ENCODE measurements at places on chromosomes 12 and 14. TPM values are rescaled to one million over a fixed set of nuclear protein-coding genes. Genes with fewer than 3 reads are reported as not detected.

Gene MAP3K9
- total RNA-seq, result 0.51 TPM

Gene ERBB3
- total RNA-seq, result 0.71 TPM

Gene CIROP
- not detected for total RNA-seq

Gene SERPINA1
- total RNA-seq, result 34.5 TPM

Gene ANO4
- total RNA-seq, result 0.83 TPM

Gene RAD51AP1
- total RNA-seq, result 1.7 TPM

DNA sequence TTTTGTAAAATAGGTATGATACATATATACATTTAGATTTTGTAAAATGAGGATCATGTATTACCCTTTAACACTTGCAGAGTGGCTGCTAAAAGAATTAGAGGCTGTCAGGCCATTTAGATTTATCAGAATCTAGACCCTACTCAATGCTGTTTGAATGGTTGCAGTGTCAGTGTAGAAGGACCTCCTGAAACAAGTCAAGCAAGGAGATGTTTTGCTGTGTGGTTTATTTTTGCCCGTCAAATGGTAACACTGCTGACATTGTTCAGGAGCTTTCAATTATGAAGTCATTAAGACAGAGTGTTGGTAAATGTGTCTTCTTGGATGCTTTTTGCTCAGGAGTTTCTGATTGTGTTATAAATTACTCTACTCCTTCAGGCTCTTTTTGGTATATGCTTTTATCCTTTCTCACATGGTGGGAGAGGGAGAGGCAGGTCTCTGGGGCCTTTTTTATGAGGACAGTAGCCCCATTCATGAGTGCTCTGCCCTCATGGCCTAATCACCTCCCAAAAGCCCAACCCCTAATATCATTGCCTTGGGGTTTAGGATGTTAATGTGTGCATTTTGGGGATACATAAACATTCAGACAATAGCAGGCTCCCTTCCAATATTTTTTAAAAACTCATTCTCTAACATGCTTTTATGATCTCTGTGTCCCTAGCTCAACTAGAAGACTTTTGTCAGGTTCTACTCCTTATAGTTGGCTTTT is 16.5 kb downstream of the EID3 start:
- no peak for DNase-seq

- DNase-seq, result peak; percentile 54
Observed at GRCh38 chr12:52821826-52822660, 8.1 kb upstream of the KRT4 start.

DNA sequence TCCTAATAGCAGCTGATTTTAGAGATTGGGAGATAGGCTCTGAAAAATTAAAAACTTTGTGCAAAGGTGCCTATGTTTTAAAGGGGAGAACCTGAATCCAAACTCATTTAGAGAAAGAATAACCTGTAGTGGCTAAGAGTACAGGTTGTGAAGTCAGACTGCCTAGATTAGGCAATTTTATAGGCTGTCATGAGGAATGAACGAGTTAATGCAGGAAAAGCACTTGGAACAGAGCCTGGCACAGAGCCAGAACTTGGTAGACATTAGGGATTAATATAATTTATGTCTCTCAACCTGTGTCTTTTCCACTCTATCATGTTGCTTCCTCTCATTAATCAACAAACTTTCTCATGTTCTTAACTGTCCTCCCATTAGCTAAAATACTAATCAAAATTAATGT is 98.1 kb downstream of the WIF1 start:
- DNase-seq, result no peak

DNA sequence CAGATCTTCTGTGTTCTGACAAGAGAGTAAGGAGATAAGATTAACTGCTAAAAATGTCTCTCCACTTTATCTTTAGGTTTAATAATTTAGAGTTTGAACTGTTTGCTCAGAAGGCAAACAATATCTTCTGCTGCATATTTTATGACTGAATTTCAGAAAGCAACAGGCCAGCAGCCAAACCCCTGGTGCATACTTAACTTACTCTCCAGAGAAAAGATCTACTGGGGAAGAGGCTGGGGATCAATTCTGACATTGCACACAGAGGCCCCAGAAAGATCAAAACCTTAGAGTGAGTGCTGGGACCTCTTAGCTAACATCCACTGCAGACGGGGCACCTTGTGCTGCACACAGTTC is 518.2 kb downstream of the TMEM132D start:
- DNase-seq, result no peak

DNA sequence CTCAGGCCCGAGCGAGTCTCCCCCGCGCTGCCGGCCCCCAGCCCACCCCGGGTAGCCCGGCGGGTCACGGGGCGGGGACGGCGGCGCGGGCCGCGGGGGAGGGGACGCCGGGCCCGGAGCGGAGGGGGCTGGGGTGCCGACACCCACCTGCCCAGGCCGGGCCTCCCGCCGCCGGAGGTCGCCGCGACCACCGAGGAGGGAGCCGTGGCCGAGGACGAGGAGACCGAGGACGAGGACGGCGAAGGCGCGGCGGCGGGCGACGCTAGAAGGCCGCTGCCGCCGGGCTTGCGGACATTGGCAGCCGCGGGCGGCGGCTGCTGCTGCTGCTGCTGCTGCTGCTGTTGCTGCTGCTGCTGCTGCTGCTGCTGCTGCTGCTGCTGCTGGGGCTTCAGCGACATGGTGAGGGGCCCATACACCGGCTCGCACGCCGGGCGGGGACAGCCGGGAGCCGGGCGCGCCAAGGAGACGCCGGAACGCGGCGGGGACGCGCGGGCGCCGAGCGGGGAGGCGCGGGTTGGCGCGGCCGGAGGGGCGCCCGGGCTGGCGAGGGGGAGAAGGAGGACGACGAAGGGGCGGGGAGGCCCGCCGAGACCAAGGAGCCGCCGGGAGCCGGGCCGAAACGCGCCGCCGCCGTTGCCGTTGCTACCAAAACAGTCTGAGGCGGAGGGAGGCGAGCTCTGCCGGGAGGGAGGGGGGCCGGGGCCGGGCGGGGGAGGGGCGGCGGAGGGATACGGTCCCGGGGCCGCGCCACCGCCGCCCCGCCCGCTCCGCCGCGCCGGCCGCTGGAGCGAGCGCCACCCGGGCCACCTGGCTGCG is at the start of gene ATXN2:
ATXN2 (minus strand) TSS at position 679 of the 816 bp plus-strand sequence; CDS start at position 398, 281 bp downstream.
- DNase-seq, result peak; percentile 90

DNA sequence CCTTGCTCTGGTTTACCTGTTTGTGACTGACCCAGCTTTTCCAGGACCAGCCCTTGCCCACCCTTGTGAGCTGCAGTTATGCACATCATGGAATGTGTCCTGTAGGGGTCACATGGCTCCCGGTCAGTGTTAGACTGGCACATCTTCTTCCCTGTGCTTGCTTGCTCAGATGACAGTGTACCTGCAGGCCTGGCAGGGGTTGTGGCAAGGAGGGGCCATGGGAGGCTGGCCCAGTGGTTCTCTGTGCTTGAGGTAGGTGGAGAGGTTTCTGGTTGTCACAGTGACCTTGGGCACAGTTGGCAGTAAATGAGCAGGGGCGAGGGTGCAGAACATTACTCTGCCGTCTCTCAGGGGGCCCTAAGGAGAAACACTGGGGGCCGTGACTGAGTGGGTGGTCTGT is 27.6 kb upstream of the RD3L start:
- DNase-seq, result no peak

DNA sequence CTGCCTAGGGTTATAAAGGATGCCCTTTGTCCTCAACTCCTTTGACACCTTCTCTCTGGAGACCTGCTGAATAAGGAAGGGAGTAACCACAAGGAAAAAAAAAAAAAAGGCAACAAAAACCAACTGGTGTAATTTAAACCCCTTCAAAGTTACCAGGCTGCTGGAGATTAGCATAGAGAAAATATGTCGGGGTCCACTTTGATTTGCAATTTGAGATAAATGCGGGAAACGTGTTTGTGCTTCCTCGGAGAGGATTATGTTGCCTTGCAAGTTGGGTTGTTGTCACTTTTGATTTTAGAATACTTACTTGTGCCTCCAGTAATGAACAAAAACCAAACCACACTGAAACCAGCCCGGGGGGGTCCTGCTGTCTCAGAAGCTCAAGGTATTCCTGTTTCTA is 200.2 kb upstream of the MYL2 start:
- no peak for DNase-seq

DNA sequence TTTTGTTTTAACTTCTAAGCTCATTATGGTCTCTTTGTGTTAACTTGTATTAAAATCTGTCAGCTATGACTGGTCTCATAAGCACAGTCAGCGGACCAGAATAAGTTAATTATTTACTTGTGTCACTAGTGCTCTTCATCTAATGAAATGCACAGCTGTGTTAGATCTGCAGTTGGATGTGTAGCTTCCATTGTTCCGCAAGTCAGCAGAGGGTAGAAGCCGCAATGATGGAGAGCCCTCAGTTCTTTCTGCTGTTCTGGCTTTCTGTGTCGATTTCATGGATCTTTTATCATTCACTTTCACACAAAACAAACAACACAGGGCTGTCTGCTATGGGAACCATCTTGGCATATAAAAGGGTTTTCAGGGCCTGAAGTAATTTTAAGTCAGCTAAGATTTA is 89.3 kb upstream of the RFX4 start:
- no peak for DNase-seq

GRCh38 chr12:88572781-88573549 is 7.3 kb downstream of the KITLG start:
- DNase-seq, result no peak

DNA sequence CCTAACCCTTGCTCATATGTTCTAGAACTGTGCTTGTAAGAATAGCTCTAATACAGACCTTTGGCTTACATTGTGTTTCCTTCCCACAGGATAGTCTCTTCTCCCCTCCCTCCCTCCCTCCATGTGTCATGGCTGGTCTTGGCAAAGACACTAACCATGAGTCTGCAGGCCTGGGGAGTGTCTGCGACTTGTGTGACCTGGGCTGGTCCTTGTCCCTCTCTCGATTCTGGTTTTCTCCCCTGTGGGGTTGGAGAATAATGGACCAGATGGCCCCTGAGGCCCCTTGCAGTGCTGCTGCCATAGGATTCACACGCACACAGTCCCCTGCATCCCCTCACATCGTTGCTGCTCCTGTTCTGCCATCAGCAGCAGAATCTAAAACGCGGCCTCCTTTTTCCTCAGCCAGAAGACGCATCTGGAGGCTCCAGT is 30.3 kb downstream of the DEGS2 start:
- no peak for DNase-seq

DNA sequence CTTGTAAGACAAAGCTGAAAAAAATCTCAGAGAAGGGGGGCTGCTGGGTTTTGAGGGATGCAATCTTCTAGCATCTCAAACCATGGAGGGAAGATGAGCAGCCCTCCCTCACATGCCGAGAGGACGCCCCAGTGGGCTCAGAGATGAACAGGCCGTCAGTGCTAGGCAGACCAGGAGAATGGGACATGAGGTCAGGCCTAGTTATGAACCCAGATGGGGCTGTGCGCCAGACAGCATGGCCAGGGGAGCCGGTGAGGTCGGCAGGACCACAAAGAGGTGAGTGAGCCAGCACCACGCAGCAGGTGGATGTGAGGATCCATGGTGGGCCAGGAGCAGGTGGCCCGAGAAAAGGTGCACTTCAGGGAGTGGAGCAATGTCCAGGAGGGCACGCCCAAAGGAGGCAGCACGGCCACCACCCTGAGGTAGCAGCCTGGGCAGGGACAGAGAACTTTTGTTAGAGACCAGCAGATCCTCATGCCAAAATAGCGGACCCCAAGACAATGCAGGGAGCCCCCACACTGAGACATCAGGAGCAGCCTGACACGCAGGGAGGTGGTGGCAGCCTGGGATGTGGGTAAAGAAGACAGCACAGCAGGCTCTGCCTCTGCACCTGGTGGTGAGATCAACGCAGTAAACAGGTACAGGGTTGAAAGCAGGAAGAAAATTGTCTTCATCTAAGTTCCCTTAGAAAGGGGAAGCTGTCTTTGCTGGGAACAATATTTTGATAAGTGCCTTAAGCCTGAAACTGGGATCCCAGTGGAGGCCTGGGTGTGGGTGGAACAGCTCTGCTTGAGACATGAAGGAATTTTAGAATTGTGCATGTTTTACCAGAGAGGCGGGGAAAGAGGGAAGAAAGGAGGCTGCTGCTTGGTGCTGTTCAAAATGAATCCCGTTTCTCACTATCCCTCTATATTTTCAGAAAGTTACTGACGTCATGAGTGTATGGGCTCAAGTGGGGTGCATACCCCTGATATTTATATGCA is 17.8 kb upstream of the MCRS1 start:
- DNase-seq, result no peak

DNA sequence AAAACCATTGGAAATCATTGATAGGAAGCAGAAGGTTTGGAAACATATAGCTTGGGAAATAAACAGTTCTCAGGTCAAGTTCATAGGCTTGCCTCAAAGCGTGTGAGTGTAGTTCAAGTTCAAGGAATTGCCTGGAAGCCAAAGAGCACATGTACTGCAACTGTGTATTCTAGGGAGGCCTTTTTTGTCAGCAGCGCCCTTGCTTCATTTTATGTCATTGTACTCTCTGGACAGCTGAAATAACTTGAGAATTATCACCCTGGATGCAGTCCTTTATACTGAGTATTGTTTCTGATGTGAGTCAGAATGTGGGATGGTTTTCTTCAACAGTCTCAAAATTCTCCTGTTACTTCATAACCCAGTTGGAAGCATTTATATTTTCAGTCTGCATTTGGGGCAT is 16.0 kb upstream of the EVL start:
- DNase-seq, result no peak

- DNase-seq, result no peak
Observed at GRCh38 chr12:127052511-127053232, 1214.3 kb upstream of the TMEM132C start.

GRCh38 chr14:105281371-105282097 is 19.3 kb downstream of the BRF1 start:
- no peak for DNase-seq

GRCh38 chr12:103742349-103742932 is 98.6 kb downstream of the NT5DC3 start:
- no peak for DNase-seq

DNA sequence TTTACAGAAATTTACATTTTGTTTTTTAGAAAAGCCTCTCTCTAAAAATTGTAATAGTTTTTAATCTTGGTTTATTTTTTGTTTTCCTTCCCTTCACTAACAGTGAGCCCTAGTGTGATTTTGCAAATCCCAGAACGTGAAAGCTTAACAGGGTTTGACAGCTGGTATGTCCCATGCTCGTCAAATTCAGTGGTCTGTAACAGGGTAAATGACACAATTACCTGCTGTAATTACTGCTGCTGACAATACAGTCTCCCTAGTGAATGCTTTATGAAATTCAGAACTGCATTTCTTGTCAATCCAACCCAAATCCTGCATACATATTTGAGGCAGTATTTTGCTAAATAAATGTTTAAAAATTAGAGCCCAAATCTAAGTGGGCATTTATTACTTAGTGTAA is 249.2 kb downstream of the NELL2 start:
- DNase-seq, result no peak

DNA sequence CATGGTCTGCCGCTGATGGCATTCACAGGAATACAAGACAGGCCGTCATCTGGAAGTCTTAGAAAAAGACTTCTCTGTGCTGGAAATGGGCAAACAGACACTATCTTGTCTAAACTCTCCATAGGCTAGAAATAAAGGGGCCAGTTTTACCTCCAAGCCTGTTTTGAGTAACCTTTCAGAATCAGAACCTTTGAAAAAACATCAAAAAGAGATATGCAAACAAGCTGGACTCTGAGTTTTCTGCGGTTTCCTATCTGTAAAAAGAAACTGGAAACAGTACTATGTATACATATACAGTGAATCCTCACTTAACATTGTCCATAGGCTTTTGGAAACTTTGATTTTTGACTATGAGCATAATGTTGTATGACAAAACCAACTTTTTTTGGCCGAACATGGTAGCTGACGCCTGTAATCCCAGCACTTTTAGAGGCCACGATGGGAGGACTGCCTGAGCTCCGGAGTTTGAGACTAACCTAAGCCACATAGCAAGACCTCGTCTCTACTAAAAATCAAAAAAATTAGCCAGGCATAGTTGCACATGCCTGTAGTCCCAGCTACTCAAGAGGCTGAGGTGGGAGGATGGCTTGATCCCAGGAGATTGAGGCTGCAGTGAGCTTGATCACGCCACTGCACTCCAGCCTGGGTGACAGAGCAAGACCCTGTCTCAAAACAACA is 92.9 kb upstream of the MAX start:
- DNase-seq, result no peak

GRCh38 chr14:22164616-22165015 is 424.4 kb downstream of the DAD1 start:
- no peak for DNase-seq

Data from posterior vena cava (tissue), 2 donors.